Activated gamma-delta T cell (primary cell): ENCODE measurements at places on chromosomes 12 and 14.

DNA sequence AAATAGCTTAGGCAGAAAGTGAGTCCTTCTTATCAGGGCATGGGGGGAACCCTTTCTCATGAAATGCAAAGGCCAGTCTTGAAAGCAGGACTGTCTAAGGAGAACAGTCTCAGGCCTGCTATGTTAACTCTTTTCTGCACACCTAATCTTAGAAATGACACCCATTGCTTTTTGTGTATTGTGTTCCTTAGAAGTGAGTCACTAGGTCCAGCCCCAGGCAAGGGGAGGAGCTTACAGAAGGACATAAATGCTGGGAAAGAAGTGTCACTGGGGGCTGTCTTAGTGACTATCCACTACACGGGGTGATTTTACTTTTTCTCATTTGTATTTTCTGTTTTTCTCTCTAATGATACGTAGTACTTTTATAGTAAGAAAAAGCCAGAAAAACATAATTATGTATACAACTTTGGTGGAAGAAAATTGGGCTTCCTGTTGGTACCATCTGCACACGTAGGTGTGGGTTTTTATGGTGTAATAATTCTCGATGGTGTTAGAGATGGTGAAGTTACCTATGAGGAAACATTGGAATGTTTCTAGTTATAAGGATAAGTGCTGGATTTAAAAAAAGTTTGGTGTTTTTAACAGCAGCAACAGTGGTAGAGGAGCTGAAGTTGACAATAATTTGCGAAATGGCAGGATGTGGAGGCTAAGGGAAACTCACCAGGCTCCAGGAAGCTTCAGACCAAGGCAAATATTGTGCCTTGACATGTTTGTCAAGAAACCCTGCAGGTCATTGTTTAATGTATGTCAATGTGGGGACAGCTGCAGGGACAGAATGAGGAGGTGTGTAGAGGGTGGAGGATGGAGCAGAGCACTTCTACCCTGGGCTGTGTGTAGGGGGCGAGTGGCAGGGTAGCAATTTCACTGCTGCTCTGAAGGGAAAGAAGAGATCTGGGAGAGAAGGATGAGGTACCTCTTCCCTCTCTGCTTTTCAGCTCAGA, 214.9 kb downstream of the KTN1 start:
- no peak for DNase-seq

DNA sequence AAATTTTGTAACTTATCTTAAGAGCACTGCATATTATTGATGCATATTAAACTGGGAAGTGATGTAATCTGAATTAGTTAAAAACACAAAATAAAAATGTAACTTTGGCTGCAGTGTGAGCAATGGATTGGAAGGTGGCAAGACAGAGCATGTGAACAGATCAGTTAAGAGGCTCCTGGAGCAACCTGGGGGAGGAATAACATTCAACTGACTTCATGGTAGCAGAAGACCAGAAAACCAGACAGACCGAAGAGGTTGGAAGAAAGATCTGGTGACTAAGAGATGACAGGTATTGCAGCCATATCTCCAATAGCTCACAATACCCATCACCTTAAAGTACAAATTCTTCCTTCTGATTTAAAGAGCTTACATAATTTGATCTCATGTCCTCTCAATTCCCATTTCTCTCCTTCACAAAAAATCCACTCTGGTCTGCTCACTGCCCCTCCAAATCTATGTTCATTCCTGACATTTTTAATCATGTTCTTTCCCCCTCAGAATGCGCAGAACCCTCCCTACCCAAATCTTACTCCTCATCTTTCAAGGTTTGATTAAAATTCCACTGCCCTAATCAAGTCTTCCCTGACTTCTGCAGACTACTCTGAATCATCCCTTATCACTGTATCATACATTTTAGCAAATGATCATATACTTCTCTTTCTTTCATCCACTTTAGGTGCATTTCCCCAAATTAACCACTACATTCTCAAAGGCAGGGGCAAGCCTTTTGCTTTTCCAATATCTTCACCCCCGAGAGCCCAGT, 51.5 kb downstream of the DUSP16 start:
- DNase-seq: no peak

GRCh38 chr12:105401198-105401597, 70.7 kb downstream of the C12orf75 start:
- no peak for DNase-seq

GRCh38 chr14:100391724-100392123, 68.6 kb downstream of the SLC25A47 start:
- no peak for DNase-seq

- no peak for DNase-seq
Observed at GRCh38 chr14:65357113-65357512, 55.4 kb upstream of the FUT8 start.

DNA sequence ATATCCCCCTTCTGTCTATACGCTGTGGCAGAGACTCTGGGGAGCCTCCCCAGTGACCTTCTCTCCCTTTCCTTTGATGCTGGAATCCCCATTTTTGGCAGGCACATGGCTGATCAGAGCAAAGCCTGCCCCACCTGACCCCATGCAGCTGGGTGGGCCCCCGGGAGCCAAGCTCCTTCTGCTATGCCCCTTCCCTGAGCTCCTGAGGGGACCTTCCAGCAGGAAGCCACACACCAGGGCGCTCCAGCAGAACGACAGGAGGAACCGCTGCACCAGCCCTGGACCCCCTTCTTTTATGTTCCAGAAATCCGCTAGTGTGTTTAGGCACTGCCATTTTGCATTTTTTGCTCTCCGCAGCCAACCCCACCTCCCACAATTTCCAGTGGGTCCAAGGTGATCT, 44.6 kb downstream of the TRAFD1 start:
- no peak for DNase-seq

- no peak for DNase-seq
Observed at GRCh38 chr12:22545255-22545654, 913 bp upstream of the C2CD5 start.

DNA sequence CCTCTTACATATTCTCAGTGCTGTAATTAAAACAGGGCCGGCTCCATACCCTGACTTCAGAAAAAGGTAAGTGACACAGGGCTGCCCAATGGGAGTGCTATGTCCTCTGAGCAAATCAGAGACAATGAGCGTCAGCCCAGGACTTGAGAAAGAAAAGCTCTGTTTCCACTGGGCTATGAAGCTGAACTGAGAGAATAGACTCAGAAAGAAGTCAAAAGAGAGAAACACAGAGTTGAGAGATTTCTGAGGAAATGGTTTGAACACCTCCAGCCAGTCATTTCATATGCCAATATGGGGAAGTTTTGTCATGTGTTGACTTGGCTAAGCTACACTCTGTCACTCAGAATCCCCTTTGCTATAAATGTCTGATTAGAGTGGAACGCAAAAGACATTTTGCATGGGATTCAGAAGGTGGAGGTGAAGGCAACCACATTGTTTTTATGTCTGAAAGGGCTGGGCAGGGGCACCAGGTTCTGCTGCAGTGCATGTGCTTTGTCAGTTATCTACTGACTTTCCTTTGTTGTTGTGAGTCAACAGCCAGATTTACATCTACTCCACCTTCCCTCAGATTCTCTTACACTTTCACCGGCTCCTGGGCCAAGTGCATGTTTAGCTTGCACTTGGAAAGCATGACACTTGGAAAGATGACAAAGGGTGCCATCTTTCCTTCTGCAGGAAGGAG, 313.3 kb downstream of the DUSP6 start:
- no peak for DNase-seq

DNA sequence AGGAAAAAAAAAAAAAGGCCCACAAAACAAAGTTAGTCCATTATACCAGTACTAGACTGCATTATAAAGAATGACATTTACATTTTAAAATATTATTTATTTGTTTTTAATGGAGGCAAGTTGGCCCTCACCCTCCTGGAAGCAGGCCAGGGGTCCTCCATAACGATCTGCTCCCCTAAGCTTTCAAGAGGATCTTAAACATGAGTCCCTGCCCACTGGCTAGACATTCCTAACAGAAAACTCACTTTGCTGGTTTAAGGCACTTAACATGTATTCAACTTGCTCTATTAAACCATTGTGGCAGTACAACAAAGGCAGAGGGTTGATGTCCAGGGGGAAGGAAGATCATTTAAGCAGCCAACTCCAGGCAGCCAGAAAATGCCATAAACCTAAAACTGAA, 111.4 kb downstream of the STXBP6 start:
- no peak for DNase-seq

GRCh38 chr12:19003141-19003540, 126.4 kb upstream of the PLEKHA5 start:
- DNase-seq: no peak

DNA sequence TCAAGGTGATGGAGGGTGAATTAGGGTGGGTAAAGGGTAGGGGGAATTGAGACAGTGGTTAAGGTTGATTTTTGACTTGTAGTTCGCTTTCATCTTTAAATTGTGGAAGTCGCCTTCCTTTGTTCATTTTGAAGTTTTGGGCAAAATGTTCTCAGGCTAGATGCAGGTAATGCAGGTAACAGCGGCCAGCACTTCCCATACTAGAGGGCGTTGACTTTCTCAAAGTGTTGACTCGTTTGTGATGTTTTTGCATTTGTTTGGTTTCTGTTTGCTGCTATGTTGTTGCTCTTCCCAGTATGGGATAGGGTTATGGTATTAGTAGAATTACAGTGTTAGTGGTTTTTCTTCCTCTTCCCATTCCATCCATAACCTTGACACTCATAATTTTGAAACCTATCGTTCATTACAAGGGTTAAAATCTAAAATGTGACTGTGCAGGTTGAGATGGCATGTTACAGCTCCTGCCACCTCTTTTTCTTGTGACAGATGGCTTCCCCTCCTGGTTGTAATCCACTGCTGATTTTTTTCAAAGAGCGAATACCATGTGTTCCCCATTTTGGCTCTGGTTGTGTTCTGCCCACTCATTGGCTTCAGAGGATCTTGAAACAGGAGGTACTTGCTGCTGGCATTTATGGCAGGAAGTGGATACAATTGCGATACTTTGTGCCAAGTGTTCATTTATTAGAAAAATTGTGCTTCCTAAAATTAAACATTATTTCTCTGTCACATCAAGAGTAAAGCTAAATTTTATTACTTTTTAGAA, 57.1 kb downstream of the ERC1 start:
- no peak for DNase-seq

- no peak for DNase-seq
Observed at GRCh38 chr12:273382-273781, 10.7 kb upstream of the SLC6A13 start.

GRCh38 chr14:93862265-93862664, 64.9 kb upstream of the FAM181A start:
- DNase-seq: no peak

GRCh38 chr14:61453103-61453767, 131.9 kb downstream of the PRKCH start:
- no peak for DNase-seq

DNA sequence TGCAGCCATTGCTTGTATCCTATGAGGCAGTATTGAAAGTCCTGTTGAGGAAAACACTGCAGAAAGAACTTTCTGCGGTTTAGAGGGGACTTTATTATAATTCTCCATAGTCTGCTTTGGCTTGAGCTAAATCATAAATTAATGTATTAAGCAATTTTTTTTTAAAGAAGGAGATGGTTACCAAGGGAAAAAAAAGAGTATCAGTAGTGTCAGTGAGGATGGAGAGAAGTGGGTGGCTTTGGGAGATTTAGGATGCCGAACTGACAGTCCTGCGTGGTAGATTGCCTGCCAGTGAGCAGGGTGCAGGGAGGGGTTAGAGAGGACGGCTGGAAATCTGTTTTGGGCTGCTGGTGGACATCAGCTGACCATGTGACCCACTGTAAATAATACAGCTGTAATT, 96.8 kb downstream of the MYRFL start:
- DNase-seq: no peak

DNA sequence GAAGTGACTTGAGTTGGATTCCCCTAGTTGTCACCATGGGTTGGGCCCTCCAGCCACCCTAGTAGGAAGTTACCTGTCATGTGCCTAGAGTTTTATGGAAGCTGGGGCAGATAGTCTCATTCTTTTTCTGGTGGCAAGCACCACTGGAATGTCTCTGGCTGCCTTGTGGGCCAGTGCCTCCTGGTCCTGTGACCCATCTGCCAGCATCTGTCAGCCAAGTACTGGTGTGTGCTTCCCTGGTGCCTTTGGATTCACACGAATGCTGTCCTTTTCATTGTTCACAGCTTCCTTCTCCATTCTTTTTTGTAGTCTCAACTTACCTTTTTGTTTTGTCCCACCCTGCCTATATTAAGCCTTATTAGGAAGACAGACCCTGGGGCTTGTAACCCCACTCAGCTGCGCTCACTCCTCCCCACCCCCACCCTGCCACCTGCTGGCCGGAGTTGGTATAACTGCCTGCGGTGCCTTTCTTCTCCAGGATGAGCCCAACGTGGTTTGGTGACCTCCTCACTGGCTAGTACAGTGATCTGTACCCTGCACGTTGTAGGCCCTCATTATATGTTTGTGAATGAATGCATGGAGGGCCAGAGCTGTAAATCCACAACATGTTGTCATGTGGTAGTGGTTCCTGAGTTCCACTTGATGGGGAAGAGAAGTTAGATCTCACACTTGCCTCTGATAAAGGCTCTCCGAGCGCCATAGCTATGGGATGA, 125.7 kb downstream of the TSPAN9 start:
- no peak for DNase-seq

- DNase-seq: no peak
Observed at GRCh38 chr14:104792945-104793702, 2.4 kb downstream of the AKT1 start.

DNA sequence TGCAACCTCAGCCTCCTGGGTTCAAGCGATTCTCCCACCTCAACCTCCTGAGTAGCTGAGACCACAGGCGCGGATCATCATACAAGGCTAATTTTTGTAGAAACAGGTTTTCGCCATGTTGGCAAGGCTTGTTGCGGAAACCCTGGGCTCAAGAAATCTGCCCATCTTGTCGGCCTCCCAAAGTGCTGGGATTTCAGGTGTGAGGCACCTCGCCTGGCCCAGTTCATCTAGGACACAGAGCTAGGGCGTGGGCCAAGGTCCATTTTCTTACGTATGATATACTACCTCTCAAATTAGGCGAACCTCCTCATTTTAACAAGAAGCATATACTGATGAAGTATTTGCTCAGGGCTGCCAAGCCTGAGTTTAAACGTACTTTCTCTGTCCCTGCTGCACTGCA, 2.1 kb downstream of the RPS29 start:
- no peak for DNase-seq

- DNase-seq: no peak
Observed at GRCh38 chr12:66195242-66195641, 6.2 kb downstream of the IRAK3 start.

GRCh38 chr12:116067892-116068291, 209.6 kb downstream of the MED13L start:
- DNase-seq: no peak

DNA sequence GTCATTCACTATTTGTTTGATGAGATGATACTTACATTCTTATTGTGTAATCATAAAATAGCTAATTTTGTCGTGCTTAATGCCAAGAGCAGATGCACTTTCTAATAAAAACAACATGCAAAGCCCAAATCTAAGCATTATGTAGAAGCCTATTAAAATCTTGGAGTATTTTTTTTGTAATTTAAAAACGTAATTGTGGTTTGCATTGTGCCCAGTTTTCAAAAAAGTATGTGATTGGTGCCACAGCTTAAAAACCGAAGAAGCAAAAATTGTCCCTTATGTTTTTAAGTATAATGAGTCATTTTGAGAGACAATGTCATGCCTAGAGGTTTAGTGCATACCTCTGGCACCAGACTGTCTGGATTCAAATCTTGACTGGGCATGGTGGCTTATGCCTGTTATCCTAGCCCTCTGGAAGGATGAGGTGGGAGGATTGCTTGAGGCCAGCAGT, 464.8 kb upstream of the RGS6 start:
- DNase-seq: no peak
